ENCODE measurements at places on chromosomes 5 and 9.

DNA sequence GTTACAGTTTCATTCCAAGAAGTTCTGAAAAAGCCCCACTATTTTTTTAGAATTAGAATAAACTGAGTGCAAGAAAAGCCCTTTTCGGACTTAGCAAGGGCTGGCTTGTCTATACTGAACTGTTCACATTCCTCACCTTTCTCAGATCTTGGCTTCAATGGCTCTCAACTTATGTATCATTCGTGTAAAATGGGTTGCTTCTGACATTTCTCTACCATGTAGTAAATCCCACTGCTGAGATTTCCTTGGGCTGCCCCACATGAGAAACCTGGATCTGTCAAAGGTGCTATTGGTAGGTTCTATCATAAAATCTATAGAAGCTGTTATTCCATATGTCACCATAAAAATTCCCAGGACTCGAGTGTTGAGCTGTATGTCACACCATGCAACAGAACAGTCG is 454.3 kb downstream of the CTNND2 start:
- no peak for DNase-seq

DNA sequence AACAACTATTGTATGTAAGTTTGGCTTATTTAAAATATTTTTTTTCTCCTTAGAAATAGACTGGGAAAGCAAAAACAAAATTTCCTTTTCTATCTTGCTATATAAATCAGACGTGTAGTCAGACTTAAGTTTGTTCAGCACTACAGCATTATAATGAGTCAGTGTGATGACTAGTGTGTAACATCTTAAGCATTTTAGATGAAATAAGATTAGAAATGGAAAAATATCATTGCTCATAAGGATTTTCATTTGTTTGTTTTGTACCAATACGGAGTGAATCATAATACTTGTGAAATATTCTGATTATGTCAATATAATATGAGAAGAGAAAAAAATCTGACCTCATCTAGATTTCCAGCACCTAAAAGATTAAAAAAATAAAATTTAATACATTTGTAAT is 64.7 kb upstream of the RICTOR start:
- no peak for DNase-seq

- DNase-seq = no peak
Measured at GRCh38 chr5:41835645-41836044, 34.6 kb downstream of the OXCT1 start.

GRCh38 chr5:115322729-115323128 is 26.3 kb upstream of the CCDC112 start:
- no peak for DNase-seq

- no peak for DNase-seq
Measured at GRCh38 chr9:127136081-127136879, 13.8 kb upstream of the ANGPTL2 start.

DNA sequence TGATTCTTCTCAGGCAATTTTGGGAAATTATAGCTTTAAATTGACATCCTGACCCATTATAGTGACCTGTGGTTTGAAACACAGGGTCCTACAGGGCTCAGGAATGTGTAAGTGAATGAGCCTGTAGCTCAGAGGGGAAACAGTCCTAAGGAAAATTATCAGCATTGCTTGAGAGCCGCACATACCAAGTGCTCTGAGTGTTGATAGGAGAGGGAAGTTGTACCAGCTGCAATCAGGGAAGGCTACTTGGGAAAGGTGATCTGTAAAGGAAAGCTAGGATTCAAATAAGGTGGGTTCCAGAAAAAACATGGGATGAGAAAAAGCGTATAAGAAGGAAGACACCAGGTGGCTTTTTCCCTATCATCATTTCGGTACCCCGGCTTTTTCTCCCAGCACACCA is 4.4 kb upstream of the SLC25A51 start:
- DNase-seq = no peak

DNA sequence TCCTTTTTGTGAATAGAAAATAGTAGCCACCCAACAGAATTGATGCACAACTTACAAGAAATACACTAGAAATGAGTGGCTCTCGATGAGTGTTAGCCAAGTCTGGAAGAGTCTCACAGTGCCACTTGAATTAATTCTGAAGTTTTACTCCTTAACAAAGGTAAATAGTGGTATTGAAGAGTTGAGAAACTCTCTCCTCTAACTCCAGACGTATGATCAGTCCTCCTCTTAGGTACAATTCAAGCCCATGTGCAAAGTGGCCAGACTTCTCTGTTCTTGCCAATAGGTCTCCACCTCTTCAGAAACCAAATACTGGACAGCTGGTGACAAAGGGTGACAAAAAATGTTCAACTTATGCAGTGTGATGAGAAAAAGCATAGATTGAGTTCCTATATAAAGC is 38.5 kb upstream of the ADAMTS16 start:
- DNase-seq = no peak

- DNase-seq = no peak
Measured at GRCh38 chr9:125343518-125344275, 82.1 kb downstream of the GAPVD1 start.

Data from dorsolateral prefrontal cortex (tissue), 122 donors.